Kidney (tissue), 22 donors: ENCODE measurements at places on chromosomes 7 and 10. TPM values are rescaled to one million over a fixed set of nuclear protein-coding genes. Genes with fewer than 3 reads are reported as not detected.

Gene RINT1
- 14.2 TPM for total RNA-seq

Gene TBC1D12
- total RNA-seq, result 13.1 TPM

Gene CALCR
- 5.3 TPM for total RNA-seq

Gene UNCX
- 2.0 TPM for total RNA-seq

Gene AKR1E2
- 5.8 TPM for total RNA-seq

Gene CPA2
- not detected for total RNA-seq

Gene BMPR1A
- 37.4 TPM for total RNA-seq

Gene FZD1
- total RNA-seq, result 34.8 TPM

Gene RAB19
- total RNA-seq, result 11.5 TPM

Gene PNLIPRP3
- total RNA-seq, result not detected

Gene LEP
- total RNA-seq, result not detected

Gene ERVW-1
- not detected for total RNA-seq

Gene ADARB2
- 1.0 TPM for total RNA-seq

Gene SPDYE17
- not detected for total RNA-seq

Gene PON3
- 1.6 TPM for total RNA-seq

Gene MOGAT3
- total RNA-seq, result 0.25 TPM

Gene HOXA13
- 0.44 TPM for total RNA-seq

DNA sequence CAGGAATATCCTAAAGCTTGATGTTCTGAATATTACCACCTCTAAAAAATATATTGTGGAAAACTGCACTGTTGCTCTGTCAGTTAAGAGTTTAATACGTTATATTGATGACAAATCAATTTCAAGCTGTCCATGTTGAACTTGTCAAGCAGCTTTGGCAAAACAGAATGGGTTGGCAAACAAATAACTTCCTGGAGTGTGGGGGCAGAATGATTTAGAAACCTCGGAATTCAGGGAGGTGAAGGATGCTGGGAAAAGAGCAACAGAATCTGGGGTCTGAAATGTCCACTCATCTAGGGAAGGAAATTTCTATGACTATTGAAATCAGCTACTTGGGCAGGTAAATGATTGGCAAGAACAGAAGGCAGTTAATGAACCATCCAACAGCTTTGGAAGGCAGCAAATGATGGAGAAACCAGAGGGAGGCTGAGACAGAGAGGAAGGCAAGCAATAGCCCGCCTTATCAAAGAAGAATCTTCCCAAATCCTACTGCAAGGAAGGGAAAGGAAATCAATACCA is 95.1 kb upstream of the PALS2 start:
- DNase-seq, result peak; percentile 44

DNA sequence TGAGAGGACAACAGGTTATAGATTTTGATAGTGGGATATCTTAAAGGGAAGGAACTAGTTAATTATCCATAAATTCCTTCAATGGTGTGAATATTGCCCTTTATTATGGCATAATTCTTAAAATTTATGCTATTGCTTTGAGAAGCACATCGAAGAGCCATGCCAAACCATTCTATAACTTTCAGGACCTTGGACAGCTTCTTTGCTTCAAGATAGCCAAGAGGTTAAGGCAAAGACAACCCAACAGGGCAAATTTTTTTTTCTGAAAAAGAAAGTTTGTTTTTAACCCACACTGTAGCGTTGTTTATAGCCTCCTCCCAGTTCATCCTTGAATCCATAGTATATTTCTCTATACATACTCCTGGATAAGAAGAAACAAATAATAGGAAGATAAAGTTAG is 103.2 kb downstream of the NRG3 start:
- DNase-seq, result peak; percentile 75

DNA sequence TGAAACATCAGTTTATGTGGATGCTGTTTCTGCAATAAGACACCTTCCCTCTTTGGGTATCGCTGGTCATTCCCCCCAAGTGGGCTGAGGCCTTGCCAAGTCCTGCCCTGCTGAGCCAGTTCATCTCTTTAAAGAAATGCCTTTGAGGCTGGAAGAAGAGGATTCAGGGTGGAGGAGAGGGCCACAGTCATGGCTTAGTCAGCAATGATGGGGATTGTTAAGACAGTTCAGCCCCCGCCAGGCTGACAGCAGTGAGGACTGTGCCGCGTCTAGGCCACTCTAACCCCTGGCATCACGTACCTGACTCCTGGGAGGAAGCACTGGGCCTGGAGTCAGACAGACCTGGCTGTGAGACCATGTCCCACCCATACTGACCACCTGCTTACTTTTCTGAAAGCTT is 48.3 kb downstream of the PNLIPRP2 start:
- no peak for DNase-seq

DNA sequence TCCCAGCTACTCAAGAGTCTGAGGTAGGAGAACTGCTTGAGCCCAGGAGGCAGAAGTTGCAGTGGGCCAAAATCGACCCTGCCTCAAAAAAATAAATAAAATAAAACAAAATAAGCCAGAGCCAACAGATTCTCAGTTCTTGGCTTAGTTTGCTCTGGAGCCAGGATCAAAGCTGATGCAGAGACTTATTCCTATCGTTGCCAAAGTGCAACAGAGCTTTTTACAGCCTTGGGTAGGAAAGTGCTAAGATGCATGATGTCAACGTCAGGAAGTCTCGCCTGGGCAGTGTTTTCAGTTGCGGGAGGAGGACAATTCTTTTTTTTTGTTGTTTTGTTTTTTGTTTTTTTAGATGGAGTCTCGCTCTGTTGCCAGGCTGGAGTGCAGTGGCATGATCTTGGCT is 43.8 kb upstream of the CYTH3 start:
- no peak for DNase-seq

- no peak for DNase-seq
Observed at GRCh38 chr7:113283861-113284260, 165.5 kb upstream of the SMIM30 start.

DNA sequence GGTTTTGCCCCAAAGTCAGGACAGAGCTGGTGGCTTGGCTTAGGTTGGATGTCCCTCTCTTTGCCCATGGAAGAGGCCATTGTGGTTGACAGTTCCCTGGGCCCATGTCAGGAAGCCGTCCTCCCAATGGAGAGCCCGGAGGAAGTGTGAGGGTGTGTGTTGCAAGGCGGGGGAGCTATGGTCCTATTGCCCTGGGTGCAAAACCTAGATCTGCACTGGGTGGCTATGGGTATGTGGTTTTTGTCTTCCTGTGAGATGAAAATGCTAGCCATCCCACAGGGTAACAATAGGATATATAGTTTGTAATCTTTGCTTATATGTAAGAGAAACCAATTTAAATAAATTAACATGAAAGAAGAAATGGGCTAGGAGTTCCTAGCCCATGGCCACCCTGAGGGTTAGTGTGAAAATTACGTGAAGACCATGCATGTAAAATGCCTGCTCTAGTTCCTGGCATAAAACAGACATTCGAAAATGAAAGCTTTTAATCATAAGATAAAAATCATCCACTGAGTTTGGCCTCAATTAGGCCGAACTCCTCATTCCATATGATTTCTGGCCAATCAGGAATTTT is 189.2 kb downstream of the PLPP4 start:
- no peak for DNase-seq

DNA sequence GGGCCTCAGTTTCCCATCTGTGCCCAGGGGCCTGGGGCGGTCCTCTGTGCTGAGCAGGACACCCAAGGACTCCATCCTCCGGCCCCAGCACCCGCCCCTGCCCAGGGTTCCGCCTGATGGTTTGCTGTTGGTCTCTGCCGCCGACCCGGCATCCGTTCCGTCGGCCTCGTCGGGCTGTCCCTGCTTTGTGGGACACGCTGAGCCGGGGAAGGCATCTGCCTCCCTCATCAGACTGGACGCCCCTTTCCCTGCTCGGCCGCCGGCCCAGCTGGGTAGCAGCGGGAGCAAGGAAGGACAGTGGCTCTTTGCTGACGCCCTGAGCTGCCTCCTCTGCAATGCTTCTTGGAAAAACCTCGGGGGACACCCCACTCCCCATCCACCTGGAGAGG is 39.5 kb downstream of the FAM20C start:
- no peak for DNase-seq

DNA sequence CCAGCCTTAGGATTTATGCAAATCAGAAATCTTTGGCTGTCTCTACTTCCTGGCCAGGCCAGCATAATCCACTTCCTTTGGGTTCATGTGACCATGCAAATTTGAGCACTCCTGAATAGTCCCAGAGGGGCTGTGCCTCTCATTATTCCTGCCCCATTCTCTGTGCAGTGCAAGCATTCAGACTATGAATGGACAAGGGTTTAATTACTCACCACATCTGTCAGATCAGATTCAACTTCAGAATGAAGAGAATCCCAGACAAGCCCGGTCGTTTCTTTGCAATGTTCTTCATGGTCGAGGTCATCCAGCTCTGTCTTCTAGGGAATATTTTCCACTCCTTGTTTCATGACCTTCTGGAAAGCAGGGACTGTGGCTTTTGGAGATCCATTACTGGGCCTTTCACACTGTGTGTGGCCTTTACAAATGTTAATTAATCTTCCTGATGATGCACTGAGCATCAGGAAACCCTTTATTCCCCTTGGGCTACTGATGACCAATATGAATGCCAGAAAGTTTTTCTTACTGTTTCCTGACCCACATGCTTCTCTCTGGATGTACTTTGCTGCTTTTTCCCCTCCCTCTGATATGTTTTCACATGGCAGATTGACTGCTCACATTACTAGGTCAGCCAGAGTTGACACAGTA is 217.6 kb upstream of the TCF7L2 start:
- DNase-seq, result no peak

DNA sequence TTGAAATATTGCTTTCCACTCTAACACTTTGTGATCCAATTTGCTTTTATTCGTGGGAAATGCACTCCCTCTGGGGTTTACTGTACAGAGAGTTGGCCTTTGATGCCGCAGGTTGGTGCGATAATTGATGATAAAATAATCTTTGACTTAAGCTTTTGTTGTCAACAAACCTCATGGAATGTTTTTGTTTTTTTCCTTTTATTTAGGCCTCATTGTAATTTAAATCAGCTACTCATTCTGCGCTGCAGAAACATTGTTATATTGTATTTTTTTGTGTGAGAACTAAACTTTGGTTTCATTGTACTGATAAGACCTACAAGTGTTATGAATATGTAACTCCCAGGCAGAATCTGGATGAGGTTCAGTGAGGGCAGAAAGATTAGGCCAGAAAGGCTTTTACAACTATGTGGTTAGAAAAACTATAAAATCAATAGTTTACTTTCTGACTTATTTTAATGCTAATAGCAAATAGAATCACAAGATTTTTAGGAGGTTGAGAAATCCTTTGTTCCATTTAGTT is 76.8 kb upstream of the POM121L12 start:
- DNase-seq, result no peak

DNA sequence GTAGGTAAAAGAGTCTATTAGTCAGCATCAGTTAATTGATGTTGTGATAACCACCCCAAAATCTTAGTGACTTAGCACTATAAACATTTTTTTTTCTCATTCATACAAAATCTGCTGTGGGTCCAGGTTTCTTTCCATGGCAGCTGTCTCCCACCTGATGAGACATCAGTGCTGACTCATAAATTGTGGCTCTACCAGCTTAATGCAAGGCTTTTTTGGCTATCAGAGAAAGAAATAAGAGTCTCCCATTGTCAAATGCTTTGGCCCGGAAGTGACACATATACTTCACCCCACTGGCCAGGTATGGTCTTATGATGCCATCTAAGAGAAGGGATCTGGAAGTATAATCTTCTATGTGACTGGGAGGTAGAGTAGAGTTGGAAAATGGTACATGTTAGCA is 14.5 kb downstream of the DNAJB9 start:
- no peak for DNase-seq

GRCh38 chr7:22601812-22602565 is 102.0 kb upstream of the STEAP1B start:
- no peak for DNase-seq

- DNase-seq, result no peak
Observed at GRCh38 chr10:67722113-67722512, 26.1 kb upstream of the CTNNA3 start.

DNA sequence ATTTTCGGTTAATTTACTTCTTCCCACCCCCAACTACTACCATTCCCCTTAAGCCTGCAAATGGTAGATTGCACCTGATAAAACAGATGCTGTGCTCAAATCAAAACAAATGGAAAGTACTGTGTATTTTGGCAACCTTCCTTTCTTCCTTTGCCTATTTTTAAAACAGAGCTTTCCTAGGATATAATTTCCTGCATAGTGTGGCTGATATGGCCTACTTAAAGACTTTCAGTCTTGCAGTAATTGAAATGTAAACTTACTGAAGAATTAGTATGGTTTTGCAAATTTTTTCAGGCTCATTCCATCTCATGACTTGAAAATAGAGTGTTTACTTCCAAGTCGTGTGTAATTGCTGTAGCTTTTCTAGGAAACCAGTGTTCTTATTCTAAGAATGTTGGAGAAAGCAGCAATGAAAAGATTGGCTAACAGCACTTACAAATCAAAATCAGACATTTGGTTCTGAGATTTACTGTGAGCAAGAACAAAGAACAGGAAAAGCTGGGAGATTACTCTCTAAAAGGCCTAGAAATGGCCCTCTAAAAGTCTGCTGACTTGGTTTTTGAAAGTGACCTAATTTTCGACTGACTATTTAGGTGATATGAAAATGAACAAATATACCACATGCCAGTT is 52.0 kb downstream of the REEP3 start:
- DNase-seq, result no peak

GRCh38 chr7:66921396-66921917 is 432 bp downstream of the TMEM248 start:
- DNase-seq, result peak; percentile 63

- DNase-seq, result no peak
Observed at GRCh38 chr7:31358467-31358866, 17.9 kb upstream of the NEUROD6 start.

GRCh38 chr7:36904802-36905201 is 180.5 kb upstream of the AOAH start:
- no peak for DNase-seq

DNA sequence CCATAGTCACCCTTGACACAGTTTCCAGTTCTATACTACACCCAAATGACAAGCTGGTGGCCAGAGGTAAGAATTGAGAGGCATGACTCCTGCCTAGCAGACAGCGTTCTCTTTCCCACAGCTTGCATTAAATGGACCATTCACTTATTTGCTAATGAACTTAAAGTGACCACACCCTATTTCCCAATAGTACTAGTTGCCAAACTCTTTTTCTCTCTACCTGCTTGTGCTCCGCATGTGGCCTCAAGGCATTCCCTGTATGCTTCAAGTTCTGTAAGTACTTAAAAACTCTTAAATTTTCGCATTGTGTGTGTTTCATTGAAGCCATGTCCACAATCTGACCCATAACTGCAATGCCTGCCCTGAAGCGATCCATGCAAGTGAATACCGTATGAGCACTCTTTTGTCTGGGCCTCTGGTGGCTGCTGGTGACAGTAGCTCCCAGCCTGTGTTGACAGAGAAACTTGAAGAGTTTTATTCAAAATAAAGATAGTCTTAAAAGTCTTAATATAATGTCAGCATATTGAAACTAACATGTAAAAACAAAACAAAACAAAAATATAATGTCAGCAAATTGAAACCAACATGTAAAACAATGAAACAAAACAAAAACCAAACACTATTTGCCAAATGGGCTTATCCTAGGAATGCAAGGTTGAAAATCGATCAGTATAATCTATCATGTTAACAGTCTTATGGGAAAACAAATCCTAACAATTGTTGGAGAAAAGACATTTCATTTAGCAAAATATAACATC is 73.6 kb downstream of the CCSER2 start:
- DNase-seq, result no peak

DNA sequence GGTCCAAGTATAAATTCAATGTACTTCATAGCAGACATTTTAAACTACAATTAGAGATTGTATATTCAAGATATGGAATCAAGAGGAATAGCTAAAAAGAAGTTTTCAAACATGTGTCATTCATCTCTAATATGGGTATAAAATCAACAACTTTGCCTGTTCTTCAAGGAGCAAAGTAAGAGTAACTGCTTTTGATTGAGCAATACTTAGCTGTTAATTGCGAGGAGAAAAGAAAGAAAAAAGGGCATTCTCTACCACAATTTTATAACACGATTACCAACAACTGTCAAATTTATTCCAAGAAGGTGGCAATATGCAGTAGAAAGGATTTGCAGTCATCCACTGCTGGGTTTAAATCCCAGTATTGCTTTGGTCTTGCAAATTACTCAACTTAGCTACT is 146.3 kb upstream of the PTN start:
- no peak for DNase-seq
